Neuronal stem cell (in vitro differentiated cells): ENCODE measurements at places on chromosomes 3 and 15.
A peak's percentile ranks its signal among the peaks of the same experiment; 100 is the strongest.

- no peak for DNase-seq
Measured at GRCh38 chr15:80423215-80423614, 19.0 kb downstream of the ARNT2 start.

- DNase-seq = no peak
Measured at GRCh38 chr3:185549122-185549521, 3.3 kb downstream of the LIPH start.

- DNase-seq = no peak
Measured at GRCh38 chr3:176867681-176868663, 329.3 kb downstream of the TBL1XR1 start.

GRCh38 chr3:32177702-32178198 is 60.7 kb upstream of the CMTM8 start:
- peak; percentile 51 for DNase-seq

- no peak for DNase-seq
Measured at GRCh38 chr3:120435621-120436020, 15.2 kb downstream of the FSTL1 start.

DNA sequence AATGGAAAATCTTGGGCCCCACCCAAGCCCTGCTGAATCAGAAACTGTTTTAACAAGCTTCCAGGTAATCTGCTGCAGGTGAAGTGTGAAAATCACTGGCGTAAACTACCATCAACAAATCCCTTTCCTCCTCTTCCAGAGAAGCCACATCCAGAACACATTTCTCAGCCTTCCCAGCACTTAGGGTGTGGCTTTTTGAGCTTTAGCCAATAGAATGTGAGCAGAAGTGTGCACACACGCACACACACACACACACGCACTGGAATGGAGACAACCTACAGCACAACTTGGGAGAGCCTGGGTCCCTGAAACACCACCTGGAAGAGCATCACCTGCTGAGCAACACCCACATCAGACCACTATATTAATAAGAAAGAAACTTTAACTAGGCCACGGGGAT is 98.6 kb downstream of the OSBPL10 start:
- no peak for DNase-seq

GRCh38 chr15:40930430-40931299 is 1.5 kb downstream of the DLL4 start:
- DNase-seq = no peak

DNA sequence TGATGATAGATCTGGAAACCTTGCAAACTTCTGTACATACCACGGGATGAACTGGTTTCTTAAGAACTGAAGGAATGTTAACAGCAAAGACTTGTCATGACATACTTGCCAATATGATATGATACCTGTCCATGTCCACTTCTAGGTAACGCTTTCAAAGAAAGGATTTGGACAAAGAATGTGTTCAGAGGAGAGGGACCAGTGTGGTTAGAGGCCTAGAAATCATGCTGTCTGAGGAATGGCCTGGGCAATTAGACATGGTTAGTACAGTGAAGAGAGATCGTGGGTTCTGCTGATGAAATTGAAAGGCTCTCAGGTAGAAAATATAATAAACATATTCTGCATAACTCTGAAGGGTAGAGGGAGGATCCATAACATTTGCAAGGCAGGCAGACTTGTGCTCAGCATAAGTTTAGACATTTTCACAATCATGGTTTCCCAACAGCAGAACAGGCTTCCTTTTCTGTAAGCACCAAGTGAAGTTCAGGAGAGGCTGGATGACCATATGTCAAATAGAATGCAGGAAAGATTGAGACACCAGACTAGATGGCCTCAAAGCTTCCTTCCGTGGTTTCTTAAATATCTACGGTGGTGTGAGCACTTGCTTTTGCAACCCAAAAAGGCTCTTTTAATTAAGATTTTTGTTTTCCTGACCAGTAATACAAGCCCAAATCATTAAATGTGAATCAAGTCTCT is 39.9 kb downstream of the TGFBR2 start:
- no peak for DNase-seq

- DNase-seq = no peak
Measured at GRCh38 chr15:40398413-40398873, 7.2 kb upstream of the IVD start.

- DNase-seq = no peak
Measured at GRCh38 chr3:126851934-126852333, 131.0 kb upstream of the PLXNA1 start.

- DNase-seq = peak; percentile 84
Measured at GRCh38 chr15:40081691-40082194, 26.9 kb downstream of the BMF start.
